ENCODE measurements at places on chromosomes 1 and 21. TPM values are rescaled to one million over a fixed set of nuclear protein-coding genes. Genes with fewer than 3 reads are reported as not detected.

BACE2 gene
- 1.8 TPM for total RNA-seq

OR14A2 gene
- total RNA-seq, result not detected

NEK2 gene
- 24.2 TPM for total RNA-seq

KIAA0040 gene
- 26.4 TPM for total RNA-seq

PCBP3 gene
- total RNA-seq, result 1.3 TPM

MXRA8 gene
- 0.97 TPM for total RNA-seq

GJA5 gene
- not detected for total RNA-seq

CNR2 gene
- 0.28 TPM for total RNA-seq

TIE1 gene
- total RNA-seq, result 0.14 TPM

CLDN17 gene
- total RNA-seq, result not detected

PIGV gene
- 20.8 TPM for total RNA-seq

PKNOX1 gene
- total RNA-seq, result 18.5 TPM

PIGM gene
- total RNA-seq, result 4.7 TPM

DIO1 gene
- not detected for total RNA-seq

MAN1C1 gene
- 5.3 TPM for total RNA-seq
